ENCODE measurements at places on chromosomes 1 and 21.

- no peak for DNase-seq
These were observed 84.9 kb upstream of the SLC44A3 start for GRCh38 chr1:94734963-94735901.

DNA sequence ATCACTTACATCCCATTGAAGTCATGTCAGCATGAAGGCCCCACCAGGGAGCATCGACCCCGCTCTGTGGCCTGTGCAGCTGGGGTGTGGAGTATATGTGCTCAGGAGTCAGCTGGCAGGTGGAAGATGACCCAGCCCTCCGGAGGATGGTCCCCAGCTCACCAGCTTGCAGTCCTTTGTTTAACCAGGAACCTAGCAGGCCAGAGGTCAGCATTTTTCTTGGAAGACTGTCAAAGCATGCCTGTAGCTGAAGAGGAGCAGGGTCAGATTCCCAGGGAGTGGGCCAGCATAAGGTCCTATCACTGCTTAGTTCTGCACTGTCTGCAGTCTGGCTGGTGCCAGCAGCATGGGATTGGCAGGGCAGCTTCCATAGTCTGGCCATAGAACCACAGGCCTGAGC lies 12.7 kb downstream of the NFASC start:
- no peak for DNase-seq

GRCh38 chr21:45278156-45278911 lies 9.4 kb downstream of the POFUT2 start:
- DNase-seq, result no peak

GRCh38 chr1:66556161-66556611 lies 22.2 kb downstream of the SGIP1 start:
- peak; percentile 40 for DNase-seq

- no peak for DNase-seq
These were observed 33.6 kb upstream of the CD34 start for GRCh38 chr1:207944571-207944970.

DNA sequence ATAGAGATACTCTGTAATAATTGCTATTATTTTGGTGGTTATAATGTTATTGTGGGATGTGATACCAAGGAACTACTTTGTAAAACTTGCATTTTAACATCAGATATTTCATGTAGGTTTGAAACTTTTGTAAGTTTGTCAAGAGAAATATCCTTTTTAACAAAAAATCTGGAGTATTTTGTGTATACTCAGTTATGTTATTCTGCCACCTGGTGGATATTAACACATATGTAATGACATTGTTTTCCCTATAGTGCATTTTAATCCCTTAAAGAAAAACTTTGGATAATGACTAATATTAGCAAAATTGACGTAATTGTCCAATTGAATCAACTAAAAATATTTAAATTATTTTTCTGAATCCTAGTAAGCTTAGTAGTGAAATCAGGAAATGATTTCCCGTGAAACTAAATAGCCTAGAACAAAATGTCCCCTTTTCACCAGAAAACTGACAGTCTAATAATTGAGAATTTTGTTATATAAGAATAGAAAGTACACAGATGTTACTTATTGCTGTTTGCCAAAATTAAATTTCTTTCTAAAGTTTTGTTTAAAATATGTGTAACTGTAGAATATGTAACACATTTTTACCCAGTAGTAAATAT lies 39.6 kb downstream of the KCTD3 start:
- DNase-seq, result no peak

DNA sequence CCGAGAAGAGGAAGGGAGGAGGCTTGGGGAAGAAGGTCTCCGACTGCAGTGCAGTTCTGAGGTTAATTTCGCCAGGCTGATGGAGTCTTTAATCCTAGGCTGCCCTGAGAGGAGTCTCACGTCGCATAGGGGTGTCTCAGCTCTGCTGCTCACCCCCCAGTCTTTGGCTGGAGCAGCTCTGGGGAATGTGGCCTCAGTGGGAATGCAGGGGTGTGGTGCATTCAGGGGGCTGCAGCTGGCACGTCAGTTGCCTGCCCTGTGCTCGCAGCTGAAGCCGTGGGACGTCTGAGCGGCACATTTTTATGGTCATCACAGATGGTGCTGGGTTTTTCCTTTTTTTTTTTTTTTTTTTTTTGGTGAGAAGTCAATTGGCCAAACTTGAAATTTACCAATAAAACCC lies 38.2 kb downstream of the ACTN2 start:
- DNase-seq, result no peak

- DNase-seq, result no peak
These were observed 37.2 kb downstream of the LRRC71 start for GRCh38 chr1:156957634-156958033.

DNA sequence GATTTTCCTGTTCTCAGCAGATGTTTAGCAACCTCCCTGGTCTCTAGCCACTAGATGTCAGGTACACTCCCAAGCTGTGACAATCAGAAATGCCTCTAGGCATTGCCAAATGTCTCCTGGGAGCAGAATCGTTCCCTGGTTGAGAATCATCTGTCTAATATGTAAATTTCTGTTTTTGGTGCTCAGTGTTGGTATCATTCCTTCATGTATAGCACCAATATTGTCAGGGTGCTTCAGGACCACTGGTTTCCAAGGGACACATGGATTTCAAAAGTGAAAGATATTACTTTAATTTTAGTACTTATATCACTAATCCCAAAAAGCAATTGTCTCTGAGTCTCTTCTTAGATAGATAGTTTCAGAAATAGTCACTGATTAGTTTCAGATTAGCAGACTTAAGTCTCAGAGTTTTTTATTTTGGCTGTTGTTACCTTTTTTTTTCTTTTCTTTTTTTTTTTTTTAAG lies 160.1 kb downstream of the PTPRC start:
- DNase-seq, result no peak

DNA sequence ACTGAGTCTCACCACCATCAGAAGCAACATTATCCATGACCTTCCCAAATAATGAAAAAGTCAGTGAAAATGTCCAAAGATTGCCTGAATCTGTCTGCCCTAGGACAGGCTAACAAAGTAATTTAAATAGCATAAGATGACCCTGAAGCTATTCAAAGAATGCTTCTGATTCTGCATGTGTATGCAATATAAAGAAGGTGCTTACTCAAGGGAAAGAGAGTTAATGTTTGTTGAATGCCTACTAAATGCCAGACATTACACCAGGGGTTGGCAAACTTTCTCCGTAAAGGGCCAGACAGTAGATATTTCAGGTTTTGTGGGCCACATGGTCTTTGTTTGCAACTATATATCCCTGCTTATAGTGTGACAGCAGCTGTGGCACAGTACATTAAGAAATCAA lies 221.9 kb upstream of the DMRTA2 start:
- DNase-seq, result no peak

- DNase-seq, result no peak
These were observed 88.4 kb downstream of the SDCCAG8 start for GRCh38 chr1:243343970-243344937.

DNA sequence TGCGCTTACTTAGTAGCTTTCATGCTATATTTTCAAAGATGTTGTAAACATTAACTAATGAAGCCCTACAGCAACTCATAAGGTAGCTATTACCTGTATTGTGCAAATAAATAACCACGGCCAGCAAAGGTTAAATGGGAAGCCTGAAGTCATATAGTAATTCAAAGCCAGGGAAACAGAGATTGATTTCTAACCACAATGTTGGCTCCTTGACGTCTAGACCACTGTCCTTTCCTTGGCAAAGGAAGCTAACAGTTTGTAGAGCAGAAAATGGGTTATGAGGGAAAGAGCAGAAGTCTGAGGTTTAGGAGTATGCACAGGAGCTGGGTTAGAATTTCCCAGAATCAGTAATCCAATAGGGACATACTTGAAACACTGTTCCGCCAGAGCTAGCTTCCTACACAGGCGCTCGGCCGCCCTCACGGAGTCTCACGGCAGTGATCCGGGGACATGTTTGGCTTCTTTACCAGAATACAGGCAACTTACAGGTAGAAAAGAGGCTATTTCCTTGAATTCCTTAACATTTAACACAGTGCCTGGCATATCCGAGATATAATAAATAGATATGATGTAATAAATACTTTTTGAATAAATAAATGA lies 298.8 kb upstream of the LYPLAL1 start:
- DNase-seq, result no peak

DNA sequence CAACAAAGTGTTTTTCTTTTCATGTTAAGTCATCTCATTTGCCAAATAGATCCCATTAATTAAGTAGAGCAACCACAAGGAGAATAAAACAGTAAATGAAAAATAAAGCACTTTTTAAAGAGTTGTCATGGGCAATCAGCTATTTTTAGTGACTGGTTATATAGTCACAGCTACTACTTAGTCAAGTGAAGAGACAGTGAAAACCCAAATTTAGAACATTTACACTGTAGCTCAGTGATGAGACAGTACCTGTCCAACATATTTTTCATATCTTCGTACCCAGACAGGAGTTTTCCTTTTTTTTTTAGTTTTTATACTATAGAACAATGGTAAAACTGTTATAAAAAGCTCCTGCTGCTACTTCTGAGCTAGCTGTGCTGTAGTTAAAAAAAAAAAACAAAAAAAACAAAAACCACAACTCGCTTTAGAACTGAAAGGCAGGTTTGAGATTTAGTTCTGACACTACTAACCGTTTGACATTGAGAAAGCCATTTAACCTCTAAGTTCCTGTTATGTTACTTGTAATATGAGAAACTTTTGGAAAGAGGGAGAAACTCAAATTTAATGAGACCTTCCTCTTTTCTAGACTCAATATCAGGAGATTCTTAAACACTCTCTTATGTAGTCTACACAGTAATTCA lies 777.5 kb downstream of the ADGRL2 start:
- DNase-seq, result no peak

DNA sequence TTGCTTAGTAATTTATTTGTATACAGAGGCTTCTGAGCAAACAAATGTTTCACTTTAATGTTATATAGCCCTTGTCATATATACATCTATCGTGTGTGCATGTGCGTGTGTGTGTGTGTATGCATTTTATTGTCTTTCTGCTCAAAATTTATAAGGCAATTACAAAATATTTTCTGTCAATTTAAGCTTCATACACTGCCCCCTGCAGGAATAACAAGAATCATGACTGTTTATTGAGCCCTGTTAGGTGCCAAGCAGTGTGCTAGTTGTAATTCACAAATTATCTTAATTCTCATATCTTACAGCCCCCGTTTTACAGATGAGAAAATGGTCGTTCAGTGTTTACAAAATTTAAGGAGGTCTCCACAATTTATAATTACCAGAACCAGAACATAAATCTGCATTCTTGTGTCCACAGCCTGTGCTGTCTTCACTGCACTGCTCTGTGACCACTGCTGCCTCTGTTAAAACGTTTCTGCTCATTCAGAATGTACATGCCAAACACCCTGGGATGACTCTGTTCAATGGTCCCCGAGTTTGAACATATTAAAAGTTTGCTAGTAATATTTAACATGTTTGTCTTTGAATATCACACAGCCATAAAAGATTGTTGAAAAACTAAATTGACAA lies 181.3 kb downstream of the ATP6V1G3 start:
- DNase-seq, result no peak

DNA sequence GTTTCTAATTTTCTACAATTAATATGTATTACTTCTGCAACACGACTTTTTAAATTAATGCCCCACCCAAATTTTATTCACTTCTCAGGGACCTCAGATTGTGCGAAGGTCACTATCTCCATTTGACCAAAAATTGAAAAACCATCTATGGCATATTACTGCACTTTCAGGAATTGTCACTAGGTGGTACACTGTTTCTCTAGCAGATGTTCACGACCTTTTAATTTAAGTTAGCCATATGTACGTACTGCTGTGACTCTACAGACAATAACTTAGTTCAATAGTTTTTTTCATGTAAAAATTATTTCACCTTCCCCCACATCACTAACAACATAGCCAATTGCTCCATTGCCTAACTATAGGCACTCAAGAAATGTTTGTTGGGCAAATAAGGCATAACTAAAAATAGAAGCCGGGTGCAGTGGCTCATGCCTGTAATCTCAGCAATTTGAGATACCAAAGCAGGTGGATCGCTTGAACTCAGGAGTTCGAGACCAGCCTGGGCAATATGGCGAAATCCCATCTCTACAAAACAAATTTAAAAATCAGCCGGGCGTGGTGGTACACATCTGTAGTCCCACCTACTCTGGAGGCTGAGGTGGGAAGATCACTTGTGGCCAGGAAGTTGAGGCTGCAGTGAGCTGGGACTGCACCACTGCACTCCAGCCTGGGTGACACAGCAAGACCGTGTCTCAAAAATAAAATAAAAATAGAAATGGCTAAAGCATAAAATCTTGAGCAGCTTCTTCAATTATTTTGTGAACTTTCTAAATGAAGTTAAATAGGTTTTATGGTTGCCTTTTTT lies 75.7 kb upstream of the PKN2 start:
- no peak for DNase-seq

DNA sequence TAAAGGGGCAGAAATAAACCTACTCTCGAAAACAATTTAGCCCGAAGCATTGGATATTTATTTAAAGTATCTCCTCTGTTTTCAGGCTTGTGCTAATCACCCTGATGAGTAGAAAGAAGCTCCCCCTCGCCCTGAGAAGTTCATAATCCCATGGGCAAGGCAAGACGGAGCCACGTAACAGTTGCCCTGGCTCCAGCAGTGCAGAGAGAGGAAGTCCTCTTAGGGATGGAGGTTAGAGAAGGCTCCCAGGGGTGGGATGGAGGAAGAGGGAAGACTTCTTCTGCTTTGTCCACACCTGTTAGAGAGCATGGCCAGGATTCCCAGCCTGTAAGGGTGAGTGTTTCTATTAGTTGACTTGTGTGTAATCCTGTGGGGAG lies 3.4 kb upstream of the GPR25 start:
- DNase-seq, result no peak

DNA sequence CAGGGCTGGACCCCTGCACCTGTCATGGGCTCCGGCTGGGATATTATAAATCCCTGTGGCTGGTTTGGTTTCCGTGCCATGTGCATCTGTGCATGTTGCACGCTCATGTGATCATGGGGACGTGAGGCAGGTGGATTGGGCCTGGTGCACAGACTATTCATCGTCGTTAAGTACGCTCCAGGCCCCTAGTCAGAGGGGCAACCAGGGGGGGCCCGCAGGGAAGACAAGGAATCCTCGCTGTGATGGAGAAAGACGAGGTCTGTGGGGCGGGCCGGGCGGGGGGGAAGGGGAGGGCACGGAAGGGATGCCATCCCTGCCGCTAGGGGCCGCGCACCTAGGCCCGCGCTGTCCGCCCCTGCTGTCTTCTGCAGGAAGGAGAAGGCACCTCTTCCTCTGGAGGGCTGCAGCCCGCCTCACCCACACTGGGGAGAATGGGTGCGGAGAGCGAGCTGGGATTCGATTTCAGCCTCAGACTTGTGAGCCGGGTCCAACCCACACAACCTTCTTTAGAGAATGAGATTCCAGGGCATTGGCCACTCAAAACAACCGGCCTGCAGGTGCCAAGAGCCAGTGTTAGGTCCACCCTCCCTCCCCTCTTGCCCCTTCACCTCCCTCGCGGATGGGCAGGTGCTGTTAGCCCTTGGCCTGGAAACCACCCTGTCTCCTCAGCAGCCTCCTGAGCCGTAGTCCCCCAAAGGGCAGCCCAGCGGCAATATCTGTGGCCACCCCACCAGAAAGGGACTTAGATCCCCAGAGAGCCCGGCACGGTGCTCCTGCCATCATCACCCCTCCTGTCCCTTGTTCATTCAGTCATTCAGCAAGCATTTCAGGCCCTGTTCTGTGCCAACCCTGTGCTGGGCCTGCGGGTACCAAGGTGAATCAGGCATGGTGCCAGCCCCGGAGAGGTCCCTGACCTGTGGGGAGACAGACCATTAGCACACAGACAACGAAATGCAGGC lies 950 bp upstream of the LRP8 start:
- no peak for DNase-seq
